ENCODE measurements at places on chromosomes 6 and 20.

DNA sequence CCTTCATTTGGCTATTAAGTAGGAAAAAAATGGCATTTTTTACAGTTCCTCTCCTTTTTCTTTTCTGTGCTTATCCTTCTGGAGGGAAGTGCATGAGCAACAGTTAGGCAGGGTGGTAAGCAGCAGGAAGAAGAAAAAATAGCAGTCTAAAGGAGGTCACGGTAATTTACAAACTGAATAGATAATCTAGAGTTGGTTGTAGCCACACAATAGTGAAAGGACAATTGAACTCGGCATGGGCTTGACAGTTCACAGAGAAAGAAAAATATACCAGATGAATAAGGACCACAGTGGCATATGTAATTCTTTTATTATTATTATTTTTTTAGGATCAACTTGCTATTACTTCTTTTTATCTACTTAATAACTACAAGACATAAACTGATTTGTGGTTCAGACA, 358.6 kb downstream of the BTBD9 start:
- DNase-seq = no peak

DNA sequence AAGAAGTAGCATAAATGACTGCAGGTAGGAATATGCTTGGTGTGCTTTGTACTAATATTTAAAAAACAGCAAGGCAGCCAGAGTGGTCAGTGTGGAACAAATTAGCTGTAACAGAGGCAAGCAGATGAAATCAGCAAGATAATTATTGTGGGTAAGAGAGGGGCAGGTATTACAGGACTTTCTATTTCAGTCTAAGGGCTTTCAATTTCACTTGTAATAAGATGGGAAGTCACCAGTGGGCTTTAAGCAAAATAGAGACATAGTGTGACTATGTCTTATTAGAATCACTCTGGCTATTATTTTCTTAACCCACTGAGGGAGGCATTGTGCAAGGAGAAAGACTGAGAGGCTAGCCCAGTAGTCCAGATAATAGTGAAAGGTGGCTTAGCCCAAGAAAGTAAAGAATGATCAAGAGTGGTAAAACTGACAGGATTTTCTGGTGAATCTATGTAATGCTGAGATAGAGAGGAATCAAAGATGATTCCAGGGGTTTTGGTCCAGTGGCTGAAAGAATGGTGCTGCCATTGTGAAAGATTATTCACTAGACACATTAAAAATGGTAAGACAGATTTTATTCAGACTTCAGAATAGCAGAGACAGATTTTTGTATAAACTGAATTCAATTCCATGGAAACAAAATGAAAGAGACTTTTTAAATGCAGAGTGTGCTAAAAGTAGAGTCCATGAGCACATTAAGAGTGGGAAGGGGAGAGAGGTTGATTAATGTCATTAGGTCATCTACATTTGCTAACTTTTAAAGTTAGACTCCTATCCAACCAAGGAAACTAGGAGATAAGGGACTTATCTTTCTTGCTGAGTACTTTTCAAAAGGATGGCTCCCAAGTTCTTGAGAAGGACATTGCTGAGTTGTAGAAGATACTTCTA, 1136.0 kb downstream of the HACE1 start:
- DNase-seq = no peak

DNA sequence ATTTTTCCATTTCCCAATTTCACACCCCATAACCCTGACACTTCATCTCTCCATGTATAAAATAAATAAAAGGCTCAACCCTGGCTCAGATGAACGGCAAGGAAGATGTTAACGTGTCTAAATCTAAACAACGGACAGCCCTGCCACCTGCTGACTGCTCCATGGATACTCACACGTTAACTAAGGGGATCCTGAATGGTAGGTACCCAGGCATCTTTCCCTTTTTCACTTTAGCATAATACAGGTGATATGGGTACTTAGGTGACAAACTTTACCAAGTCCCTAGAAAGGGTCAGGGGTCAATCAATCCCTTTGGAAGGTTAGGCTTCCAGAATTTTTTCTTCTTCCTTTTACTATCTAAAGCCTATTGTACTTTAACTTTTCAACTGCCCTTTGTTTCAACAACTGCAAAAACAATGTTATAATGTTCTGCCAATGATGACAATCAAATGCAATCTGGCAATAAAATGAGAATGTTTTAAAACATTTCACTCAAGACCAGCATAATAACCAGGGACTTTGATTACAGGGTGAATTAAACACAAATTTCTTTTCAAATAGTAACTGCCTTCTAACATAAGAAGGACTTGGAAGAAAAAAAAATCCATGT, 52.4 kb upstream of the IPCEF1 start:
- DNase-seq = peak; percentile 21

DNA sequence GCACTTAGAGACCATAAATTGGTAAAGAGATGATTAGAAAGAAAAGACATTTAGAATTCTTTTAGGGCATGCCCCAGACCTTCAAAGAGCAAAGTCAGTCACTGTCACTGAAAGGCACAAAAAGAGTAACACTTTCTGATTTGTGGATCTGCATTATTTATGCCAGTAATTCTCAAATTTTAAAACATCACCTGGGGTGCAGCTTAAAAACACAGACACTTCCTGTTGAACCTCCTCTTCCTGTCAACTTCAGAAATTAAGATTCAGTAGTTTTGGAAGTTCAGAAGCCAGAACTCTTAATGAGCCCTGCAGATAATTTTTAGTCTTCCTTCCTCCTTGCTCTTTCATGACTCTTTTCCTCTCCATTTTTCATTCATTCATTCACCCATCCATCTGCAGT, 137.5 kb downstream of the NRN1 start:
- no peak for DNase-seq

DNA sequence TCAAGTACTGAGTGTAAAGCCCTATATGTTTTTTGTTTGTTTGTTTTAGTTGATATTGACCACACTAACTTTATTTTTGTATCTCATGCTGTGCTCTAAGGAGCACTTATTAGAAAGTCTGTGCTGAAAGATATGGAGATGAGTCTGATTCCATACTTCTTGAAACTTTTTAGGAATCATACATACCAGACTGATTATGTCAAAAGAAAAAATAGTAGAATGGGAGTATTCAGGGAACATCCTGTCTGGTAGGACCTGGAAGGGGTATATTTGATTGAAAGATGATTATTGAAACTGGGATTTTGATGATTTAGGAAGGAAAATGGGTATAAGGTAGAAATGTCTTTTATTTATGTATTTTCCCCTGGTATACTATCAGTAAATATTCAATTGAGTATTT, 111.4 kb downstream of the QKI start:
- no peak for DNase-seq

- no peak for DNase-seq
Measured at GRCh38 chr20:47354714-47355488, 1.6 kb downstream of the ZMYND8 start.

DNA sequence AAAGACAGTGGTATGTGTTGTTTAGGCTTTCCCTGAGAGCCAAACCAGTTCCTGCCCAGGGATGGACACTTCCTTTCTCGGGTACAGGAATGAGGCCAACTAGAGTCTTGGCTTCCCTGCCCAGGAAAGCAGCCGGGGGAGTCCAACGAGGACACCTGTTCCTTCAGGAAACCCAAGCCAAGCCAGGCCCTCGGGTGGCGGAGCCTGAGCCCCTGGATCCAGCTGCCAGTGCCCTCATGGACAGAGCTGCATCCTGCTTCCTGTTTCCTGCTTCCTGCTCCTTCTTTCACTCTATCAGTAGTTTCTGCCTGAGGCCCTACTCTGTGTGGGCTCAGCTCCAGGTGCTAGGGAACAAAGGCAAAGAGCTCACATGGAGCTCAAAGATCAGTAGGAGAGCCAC, 7.9 kb upstream of the SIRPA start:
- no peak for DNase-seq

DNA sequence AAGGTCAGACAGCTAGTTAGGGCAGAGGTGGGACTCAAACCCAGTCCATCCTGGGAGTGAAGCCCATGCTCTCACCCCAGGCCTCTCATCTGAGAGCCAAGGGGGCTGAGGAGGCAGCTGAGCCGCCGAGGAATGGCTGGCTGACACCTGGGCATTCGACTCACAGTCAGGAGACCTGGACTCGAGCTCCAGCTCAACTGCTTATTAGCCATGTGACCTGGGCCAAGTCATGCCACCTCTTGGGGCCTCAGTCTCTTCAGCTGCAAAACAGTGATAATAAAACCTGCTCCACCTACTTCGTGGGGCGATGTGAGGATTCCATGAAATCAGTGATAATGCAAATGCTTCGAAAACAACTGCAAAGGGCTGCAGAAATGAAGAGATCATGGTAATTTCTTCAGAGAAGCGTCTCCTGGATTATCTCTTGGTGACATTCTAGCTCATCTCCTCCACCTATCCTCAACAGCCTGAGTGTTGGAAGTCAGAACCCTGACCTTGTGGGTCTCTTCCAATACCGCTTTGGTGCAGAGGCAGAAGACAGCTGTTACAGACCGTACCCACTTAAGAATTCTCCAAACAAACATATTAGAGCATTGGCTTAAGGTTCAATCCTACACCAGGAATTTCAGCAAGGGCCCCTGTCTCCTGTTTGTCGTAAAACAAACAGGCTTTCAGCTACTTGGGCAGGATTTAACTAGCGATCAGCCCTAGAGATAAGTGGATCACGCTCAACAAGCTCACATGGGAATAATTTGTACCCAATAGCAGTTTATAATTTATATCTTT, 60.0 kb upstream of the PIM1 start:
- no peak for DNase-seq

DNA sequence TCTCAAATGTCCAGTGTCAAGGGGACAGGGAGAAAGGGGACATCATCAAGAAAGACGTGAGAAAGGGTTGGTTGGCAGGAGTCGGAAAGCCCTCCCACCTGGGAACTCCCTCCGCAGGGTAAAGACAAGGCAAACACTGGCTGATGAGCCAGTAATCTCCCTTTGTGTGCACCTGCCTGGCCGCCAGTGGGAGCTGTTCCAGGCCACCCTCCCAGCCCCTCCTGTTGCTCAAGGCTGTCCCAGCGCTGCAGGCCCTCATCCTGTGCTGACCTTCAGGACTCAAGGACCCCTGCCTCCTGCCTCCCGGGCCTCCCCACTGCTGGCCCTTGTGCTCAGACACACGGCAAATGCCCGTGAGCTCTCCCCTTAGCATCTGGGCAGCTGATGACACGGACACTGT, 7.4 kb downstream of the FRMD1 start:
- no peak for DNase-seq

DNA sequence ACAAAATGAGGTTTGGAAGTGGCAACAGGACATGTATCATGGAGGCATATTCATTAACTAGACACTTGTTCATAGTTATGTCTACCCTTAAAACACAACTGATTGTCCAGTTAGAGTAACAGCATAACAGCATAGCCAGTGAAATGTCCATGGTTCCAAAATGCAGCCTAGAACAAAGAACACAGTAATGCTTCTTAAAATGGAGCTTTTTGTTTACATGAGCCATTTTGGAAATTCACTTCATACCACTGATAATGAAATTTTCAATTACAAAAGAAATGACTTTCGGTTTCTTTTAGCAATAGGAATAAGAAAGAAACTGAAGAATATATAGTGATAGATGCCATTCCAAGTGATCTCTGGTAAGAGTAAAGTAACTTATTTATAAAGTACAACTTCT, 111.1 kb upstream of the DST start:
- DNase-seq = no peak

DNA sequence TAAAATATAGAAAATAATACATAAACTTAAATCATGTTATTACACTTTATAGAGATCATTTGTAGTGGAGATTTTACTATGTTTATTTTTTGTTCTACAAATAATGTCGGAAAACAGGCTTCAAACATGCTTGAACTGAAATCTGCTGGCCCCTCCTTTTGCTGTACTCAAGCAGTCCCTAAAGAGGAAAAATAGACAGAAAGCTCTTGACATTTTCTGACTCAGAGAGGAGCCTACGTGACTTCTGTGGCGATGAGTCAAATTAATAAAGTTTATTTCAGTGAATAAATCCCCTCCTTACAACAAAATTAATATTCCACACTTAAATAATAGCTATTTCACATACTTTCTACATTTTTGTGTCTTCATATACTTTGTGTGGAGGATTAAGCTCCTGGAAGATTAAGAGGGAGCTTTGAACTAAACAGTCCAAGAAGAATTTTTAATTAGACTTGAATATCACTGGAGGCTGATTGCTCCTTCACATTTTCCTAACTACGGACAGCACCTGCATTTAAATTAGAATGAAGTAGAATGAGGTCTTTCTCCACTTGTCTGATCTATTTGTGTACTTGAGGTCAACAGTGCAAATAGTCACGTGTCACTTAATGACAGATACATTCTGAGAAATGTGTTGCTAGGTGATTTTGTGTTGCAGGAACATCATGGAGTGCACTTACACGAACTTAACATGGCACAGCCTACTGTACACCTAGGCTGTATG, 1.7 kb upstream of the TREM1 start:
- no peak for DNase-seq

GRCh38 chr20:53900380-53900999, 169.9 kb downstream of the BCAS1 start:
- DNase-seq = no peak

- DNase-seq = no peak
Measured at GRCh38 chr6:81929828-81930227, 177.3 kb upstream of the TENT5A start.

DNA sequence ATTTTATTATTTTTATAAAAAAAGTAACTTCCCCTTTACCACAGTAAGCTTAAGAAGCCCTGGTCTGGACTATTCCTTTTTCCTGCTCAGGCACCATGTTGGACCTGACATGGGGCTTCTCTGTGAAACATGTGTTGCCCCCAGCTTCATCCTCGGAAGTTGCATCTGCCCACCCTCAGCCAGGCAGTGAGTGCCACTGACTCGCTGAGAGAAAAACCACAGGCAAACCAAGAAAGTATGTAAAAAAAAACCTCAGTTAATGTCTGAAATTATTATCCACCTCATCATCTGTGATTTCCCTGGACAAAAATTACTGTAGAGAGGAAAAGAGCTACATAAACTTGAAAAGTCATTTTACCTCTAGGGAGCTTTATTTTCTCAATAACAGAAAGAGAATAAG, 109.9 kb upstream of the MCHR2 start:
- no peak for DNase-seq

DNA sequence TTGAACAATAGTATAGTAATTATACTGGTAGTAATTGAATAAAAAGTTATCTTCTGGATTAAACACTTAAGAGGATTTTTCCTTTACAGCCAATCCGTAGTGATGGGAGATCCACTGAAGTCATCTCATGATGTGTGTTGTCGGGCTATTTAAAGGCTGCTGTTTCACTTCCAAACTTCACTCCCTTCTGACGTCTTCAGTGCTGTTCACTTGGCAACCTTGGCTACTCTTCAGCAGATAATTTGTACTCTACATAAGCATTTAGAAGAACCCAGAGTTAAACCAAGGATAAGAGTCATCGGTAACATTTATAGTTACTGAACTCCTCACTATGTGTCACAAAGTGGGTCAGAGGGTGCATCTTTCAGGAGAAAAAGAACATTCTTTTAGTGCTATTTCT, 179.1 kb upstream of the EYA4 start:
- no peak for DNase-seq

- no peak for DNase-seq
Measured at GRCh38 chr20:45701873-45702272, at the start of gene WFDC13. Gene WFDC13, plus strand, starts transcription at chr20:45702038. Its CDS starts 86 bp downstream, at chr20:45702124.
